ENCODE measurements at places on chromosomes 6 and 20. TPM values are rescaled to one million over a fixed set of nuclear protein-coding genes. Genes with fewer than 3 reads are reported as not detected.

MYLK2 gene
- total RNA-seq: not detected

PDE7B gene
- 2.2 TPM for total RNA-seq

NFATC2 gene
- 7.3 TPM for total RNA-seq

GRCh38 chr6:16803294-16804200, 42.3 kb upstream of the ATXN1 start:
- no peak for DNase-seq

DNA sequence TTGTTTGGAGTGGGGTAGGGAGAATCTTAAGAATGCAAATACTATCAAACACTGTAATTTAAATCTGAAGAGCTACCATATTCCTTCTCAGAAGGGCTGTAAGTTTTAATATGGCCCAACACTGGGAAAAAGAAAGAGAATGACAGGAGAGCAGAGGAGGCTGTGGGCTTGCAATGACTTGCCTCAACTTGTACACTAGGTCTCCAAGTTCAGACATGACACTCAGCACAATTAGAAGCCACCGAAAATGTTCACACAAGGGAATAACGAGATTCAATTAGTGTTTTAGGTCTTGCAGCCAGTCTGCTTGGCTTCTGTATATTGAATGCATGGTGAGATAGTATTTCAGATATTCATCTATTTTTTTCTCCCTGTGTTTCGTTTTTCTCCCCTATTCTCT, 89.4 kb downstream of the HS3ST5 start:
- no peak for DNase-seq

- peak; percentile 51 for DNase-seq
These were observed 5.5 kb downstream of the PTGIS start for GRCh38 chr20:49562311-49563014.

GRCh38 chr20:15297059-15297875, 959.9 kb upstream of the FLRT3 start:
- no peak for DNase-seq

DNA sequence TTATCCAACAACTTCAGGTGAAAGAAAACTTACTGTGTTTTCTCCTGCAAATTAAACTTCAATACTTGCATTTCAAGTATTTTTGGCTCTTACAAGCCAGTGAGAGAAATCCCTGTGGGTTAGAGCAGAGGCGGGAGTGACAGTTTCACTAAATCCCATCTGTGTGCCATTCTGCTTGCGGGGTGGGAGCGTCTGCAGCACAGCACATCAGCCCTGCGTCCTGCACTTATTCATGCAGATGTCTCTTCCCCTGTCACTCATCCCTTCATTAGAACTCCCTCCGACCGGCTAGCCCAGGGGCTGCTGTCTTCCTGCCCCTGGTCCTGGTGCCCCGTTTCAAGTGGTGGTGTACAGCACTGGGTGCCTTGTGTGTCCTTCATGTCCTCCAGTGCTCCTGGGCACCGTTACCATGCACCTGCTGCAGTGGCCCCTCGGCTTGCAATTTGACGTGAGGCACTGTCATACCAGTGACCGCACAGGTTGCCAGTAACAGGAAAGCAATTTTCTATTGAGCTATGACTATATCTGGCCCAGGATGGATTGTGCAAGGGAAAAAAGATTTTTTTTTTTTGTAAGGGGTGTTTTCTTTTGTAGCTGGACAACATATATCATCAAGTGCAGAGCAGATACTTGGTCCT, 59.4 kb downstream of the INSM1 start:
- DNase-seq: no peak
